ENCODE measurements at places on chromosomes 6 and 20.
A peak's percentile ranks its signal among the peaks of the same experiment; 100 is the strongest.

- no peak for DNase-seq
Measured at GRCh38 chr6:64538722-64539121, 903.1 kb downstream of the PHF3 start.

DNA sequence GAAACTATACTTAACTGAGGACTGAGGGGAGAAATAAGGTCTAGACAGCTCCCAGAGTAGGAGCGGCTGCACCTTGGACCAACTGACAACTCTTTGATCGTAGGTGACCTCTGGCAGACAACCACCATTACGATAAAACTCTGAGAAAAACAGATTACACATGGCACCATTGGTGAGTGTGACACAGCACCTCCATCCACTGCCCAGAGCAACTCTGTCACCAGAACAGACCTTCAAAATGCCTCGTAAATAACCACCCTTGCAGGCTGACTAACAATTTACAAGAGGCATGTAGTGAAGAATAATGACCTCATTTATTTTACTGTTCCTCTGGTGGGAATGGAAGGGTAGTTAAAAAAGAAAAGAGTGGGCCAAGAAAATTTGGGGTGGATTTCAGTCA, 64.2 kb downstream of the F13A1 start:
- DNase-seq: no peak

DNA sequence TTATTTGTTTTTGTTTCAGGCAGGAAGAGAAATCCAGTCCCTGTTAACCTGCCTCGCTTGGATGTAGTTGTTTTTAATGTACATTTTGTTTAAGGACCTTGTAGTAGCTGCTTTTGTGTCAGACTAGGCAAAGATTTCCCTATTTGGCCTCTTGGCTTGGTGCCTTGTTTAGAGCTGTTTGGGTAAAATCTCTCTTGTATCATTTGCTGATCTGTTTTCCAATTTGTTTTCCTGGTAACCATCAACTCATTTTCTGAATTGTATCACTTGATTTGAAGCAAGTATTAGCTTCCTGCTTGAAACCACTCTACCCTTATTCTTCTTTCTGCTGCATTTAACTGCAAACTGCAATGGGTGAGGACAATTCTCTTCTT, 160.7 kb downstream of the ZFAND3 start:
- no peak for DNase-seq

- no peak for DNase-seq
Measured at GRCh38 chr20:20365480-20366161, 2.3 kb upstream of the INSM1 start.

GRCh38 chr6:1635305-1636010, 25.7 kb downstream of the FOXC1 start:
- no peak for DNase-seq

DNA sequence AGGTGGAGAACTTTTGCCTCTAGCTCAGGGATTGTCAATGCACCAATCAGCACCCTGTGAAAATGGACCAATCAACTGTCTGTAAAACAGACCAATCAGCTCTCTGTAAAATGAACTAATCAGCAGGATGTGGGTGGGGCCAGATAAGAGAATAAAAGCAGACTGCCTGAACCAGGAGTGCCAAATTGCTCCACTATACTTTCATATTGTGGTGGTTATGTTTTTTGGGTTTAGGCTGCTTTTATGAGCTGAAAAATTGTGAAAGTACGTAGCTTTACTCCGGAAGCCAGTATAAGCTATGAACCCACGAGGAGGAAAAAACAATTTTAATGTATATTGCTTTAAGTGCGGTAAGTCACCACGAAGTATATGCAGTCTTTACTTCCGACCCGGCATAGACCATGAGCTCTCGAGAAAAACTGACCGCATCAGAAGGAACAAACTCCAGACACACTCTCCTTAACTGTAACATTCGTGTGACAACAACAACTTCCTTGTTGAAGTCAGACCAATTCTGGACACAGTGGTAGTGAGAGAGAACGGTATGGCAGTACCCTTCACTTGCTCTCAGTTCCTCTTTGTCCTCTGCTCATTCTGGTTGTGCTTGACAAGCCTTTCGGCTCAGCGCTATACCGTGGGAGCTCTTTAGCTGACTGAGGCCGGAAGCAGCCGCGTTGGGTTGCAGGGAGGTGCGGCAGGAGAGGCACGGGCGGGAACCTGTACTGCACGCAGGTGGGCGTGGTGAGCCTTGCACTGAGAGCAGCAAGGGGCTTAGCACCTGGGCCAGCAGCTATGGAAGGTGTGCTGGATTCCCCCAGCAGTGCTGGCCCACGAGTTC, 81.9 kb upstream of the E2F3 start:
- peak; percentile 15 for DNase-seq

- DNase-seq: no peak
Measured at GRCh38 chr6:145352382-145353080, 382.8 kb downstream of the EPM2A start.

DNA sequence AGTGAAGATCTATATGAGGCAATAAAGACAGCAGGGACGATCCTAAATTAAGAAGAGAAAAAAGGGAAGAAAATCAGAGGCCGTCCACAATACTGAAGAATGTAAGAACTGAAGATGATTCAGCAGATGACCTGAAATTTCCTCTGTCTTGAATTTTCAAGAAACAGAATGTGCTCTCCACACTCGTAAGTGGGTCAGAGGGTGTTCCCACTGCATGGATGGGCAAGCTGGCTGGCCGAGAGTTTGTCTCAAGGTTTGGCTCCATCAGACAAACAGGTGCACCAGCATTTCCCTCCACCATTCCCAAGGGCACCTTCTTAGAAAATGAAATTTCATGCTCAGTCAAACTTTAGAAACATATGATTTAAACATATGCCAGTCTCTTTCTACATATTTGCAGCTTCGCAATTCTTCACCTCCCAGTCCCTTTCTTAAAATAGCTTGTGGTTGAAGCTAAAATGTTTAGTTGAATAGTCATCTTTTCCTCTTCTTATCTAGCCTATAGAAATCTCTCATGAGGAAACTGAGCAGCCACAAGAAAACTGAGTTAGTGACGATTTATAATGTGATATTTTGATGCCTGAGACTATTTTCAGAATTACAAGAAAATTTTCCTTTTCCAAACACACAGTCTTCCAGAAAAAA, 576.4 kb downstream of the PRKN start:
- no peak for DNase-seq

- DNase-seq: no peak
Measured at GRCh38 chr20:52542131-52542530, 350.6 kb upstream of the ZFP64 start.

- DNase-seq: no peak
Measured at GRCh38 chr6:20946022-20946421, 411.8 kb downstream of the CDKAL1 start.

- no peak for DNase-seq
Measured at GRCh38 chr20:44910690-44911262, 916 bp downstream of the PABPC1L start.

- DNase-seq: peak; percentile 76
Measured at GRCh38 chr20:62603021-62603906, 39.0 kb upstream of the SLCO4A1 start.

DNA sequence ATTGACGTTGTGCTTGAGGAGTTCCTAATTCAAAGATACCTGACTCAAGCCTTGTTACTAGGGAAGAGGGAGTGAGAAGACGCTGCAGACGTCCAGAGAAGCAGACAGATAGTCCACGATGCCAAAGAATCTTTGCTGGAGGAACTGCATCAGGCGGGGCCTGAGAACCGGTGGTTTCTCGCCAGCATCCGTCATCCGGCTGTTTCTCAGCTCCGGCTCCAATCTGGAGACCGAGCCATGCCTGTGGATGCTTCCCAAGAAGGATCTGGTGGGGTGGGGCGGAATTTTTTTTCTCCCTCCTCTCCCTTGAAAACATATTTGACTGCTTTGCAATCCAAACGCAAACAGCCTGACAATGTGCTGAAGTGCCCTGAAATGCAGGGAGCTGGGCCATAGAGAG, 125.8 kb upstream of the SRSF6 start:
- no peak for DNase-seq

- no peak for DNase-seq
Measured at GRCh38 chr20:50272724-50273446, 82.3 kb downstream of the CEBPB start.

DNA sequence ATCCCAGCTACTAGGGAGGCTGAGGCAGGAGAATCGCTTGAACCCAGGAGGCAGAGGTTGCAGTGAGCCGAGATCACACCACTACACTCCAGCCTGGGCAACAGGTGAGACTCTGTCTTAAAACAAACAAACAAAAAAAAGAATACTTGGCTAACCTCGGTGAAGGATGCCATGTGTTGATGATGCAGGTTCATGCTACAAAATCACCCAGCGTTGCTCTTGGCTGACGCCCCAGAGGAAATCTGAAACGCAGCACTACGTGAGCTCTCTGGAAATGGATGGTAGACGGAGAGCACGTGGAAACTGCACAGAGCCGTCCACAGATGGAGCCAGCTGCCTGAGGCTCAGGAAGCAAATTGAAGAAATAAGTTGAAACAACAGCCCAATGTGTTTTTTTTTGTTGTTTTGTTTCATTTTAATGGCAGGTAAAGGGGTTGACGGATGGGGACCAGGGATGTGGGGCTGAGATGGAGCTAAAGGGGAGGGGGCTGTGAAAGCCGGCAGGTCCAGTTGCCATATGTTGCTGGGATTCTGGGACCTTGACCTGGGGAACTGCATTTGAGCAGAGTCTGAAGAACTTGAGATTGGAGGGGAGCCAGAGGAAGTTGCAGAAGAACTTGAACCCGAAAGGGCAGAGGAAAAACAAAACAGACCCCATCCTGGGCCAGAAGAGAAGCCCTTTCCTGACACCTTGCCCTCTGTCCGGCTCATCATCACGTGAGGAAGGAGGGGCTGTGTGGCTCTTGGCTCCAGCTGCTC, 12.8 kb upstream of the MANBAL start:
- DNase-seq: no peak

DNA sequence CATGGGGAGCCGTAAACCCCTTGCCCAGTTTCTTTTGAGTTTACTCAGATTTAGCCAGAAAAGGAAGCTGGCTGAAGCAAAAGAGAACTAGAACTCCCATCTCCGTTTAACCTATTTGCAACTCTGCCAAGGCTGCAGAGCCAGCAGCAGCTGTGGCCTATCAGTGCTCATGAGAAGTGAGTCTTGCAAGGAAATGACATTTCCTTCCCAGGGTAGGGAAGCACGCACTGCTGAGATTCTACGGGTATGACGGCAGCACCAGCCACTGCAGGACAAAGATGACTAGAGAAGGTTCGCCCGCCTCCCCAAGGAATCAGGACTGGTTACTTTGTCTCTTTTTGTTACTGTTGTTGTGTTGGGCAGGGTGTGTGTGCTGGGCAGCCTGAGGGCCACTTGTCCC, 47.6 kb downstream of the PPP1R3G start:
- DNase-seq: peak; percentile 58

DNA sequence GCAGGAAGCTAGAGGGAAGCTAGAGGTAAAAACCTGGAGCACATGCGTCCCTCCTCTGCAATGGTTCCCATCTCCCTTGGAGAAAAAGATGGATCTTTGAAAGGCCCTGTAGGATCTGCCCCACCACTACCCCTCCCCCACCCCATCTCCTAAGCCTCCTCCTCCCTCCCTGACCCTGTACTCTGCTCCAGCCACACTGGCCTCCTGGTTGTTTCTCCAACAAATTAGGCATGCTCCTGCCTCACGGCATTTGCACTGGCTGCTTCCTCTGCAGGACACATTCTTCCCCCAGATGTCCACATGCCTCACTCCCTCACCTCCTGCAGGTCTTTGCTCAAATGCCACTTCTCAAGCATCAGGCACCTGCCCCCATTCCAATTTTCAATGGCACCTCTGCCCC, 45.5 kb downstream of the UBE2V1 start:
- no peak for DNase-seq

GRCh38 chr6:41072836-41073202, at the start of gene NFYA:
TSS of gene NFYA (plus strand) at chr6:41072974. CDS start at chr6:41079090, 6,116 bp downstream.
- peak; percentile 100 for DNase-seq

GRCh38 chr6:11096109-11096508, 2.5 kb downstream of the SMIM13 start:
- no peak for DNase-seq

GRCh38 chr6:57068061-57068460, 21.6 kb downstream of the KIAA1586 start:
- no peak for DNase-seq

- DNase-seq: no peak
Measured at GRCh38 chr6:15628499-15629131, 34.2 kb downstream of the DTNBP1 start.

DNA sequence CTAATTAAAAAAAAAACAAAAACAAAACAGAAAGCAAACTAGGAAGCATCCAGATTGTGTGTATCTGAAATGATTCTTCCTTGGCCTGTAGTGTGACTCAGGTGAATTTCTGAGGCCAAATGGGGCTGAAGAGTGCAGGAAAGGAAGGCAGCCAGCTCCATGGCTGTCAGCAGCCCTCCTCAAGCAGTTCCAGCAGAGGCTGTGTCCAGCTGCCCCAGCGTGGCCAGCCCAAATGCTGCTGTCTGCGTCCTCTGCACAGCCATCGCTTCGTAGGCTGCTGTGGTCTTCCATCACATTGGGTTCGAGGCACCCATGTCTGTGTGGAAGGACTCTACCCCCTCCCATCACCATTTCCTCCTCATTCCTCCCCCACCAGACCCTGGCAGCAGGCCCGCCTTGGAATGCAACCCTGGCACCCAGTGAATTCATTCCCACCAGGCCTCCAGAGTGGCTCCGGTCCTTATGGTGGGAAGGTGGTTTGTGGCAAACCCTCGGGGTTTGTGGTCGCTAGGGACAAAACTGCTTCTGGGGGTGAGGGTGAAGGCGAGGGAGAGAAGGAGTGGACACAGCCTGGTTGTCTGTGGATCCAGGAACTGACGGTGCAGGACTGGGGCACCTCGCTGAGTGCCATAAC, 81.5 kb downstream of the MYLK4 start:
- no peak for DNase-seq

- no peak for DNase-seq
Measured at GRCh38 chr6:169981568-169981967, 230.1 kb downstream of the ERMARD start.

- DNase-seq: no peak
Measured at GRCh38 chr6:25652007-25652515, at the start of gene SCGN. TSS of gene SCGN (plus strand) at chr6:25652215. CDS start at chr6:25652404, 189 bp downstream.

GRCh38 chr20:44097521-44098255, 89.3 kb downstream of the JPH2 start:
- DNase-seq: no peak

- DNase-seq: no peak
Measured at GRCh38 chr6:96900873-96901272, 3.2 kb upstream of the NDUFAF4 start.

DNA sequence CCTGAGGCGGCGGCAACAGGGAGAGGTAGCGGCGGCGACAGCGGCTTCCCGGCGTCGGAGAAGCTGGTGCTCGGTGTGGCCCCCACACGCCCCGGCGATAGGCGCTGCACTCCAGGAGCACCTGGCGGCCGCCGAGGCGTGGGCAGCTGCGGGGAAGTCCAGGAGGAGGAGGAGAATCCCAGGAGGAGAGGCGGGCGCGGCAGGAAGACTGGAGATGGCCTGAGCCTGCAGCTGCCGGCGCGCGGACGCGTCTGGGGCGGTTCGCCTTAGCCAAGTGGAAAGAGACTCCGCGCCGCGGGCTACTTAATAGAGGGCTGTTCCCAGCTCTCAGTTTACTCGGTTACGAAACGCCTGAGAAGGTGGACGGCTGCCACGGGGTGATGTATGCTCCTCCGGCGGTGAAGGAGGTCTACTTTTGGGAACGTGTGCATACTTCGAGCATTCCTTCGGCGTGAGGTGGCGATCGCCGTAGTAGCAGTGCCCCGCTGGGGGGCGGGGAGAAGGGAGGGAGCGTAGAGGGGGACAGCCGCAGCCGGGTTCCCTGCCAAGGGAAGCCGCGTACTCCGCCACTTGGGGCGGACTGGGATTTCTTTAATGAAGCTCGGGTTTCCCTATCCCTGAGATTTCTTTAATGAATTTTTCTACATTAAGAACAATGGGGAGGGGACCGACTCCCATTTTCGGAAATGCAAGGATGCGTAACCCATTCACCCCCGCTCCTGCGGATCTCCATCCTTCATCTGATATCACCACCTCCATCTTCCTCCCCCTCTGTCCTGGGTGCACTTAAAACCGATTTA, at the start of gene COL12A1:
TSS of gene COL12A1 (minus strand) at position 278 of the 800 bp plus-strand sequence. CDS start 3,261 bp downstream, outside the sequence.
- no peak for DNase-seq

Data from bone marrow (tissue), 2 donors.